Mesothelial cell of epicardium (in vitro differentiated cells): ENCODE measurements at places on chromosomes 4 and X.

DNA sequence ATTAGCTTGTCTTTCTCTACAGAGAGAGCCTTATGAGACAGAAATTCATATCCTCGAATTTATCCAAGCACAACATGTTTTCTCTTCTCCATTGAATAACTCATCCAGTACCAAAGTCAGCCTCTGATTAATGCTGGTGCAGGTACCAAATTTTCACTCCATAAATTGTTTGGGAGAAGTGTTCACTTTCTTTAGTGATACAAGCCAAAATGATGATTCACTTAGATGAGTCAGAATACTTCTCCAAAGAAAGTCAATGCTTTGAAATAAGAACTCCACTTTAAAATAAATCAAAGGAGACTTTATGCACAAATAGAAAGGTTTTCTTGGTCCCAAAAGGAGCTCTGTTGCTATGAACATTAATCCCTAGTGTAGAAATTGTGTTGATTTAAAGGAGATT lies 60.2 kb downstream of the MAOB start:
- no peak overlapping the region for H3K27ac ChIP-seq
- no peak overlapping the region for H3K4me3 ChIP-seq
- H3K36me3 ChIP-seq: no peaks in the 10 kb centered on the region
- peaks cover 7% of the 10 kb centered on the region for H3K27me3 ChIP-seq
- no peak for DNase-seq

DNA sequence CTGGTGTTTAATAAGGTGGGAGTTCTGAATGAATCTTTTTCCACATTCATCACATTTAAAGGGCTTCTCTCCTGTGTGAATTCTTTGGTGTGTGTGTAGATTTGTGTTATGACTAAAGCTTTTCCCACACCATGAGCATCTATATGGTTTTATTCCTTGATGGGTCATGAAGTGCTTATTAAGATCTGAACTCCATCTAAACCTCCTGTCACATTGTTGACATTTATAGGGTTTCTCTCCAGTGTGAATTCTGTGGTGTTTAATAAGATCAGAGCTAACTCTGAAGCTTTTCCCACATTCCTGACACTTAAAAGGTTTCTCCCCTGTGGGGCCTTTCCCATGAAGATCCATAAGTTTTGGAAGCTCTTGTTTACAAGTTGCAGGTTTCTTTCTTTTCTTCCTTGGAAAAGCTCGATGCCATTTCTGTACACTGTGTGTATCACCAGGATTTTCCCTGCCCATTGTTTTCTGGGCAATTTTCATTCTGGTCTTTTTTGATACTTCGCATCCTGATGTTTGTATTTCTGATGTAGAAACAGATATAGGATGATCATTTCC lies 21.9 kb upstream of the ETDC start:
- peaks cover 45% of the 10 kb centered on the region for H3K36me3 ChIP-seq
- H3K4me3 ChIP-seq: no peak overlapping the region
- H3K27me3 ChIP-seq: no peaks in the 10 kb centered on the region
- no peak overlapping the region for H3K27ac ChIP-seq
- DNase-seq: no peak

GRCh38 chrX:55029291-55029690 lies 1.5 kb downstream of the ALAS2 start:
- H3K27me3 ChIP-seq: no peaks in the 10 kb centered on the region
- H3K4me3 ChIP-seq: no peak overlapping the region
- H3K27ac ChIP-seq: no peak overlapping the region
- DNase-seq: no peak
- no peaks in the 10 kb centered on the region for H3K36me3 ChIP-seq
- H3K4me1 ChIP-seq: no peaks in the 10 kb centered on the region

GRCh38 chr4:3866813-3867129 lies 100.6 kb downstream of the ADRA2C start:
- no peak overlapping the region for H3K27ac ChIP-seq
- H3K4me3 ChIP-seq: no peak overlapping the region
- H3K36me3 ChIP-seq: no peaks in the 10 kb centered on the region
- no peak for DNase-seq

DNA sequence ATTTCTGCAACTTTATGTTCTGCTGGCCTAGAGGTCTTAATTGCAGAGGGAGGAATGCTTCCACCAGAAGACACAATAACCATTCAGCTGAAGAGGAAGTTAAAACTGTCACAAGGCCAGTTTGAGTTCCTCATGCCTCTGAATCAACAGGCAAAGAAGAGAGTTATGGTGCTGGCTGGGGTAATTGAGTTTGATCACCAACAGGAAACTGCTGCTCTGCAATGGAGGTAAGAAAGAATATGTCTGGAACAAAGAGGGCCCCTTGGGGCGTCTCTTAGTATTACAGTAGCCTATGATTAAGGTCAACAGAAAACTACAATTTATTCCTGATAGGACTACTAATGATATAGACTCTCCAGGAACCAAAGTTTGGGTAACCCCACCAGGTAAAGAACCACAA lies 744.0 kb downstream of the FSTL5 start:
- no peak overlapping the region for H3K4me3 ChIP-seq
- no peaks in the 10 kb centered on the region for H3K4me1 ChIP-seq
- no peaks in the 10 kb centered on the region for H3K27me3 ChIP-seq
- no peaks in the 10 kb centered on the region for H3K36me3 ChIP-seq
- H3K27ac ChIP-seq: no peak overlapping the region
- DNase-seq: no peak

- H3K27me3 ChIP-seq: no peaks in the 10 kb centered on the region
- H3K36me3 ChIP-seq: peaks cover 3% of the 10 kb centered on the region
- H3K4me3 ChIP-seq: no peak overlapping the region
Observed at GRCh38 chr4:10856271-10856782, 171.8 kb upstream of the CLNK start.

GRCh38 chr4:74932010-74932409 lies 906 bp upstream of the PARM1 start:
- no peak overlapping the region for H3K4me3 ChIP-seq
- H3K36me3 ChIP-seq: no peaks in the 10 kb centered on the region
- DNase-seq: no peak
- H3K27ac ChIP-seq: no peak overlapping the region
- H3K4me1 ChIP-seq: peaks cover 23% of the 10 kb centered on the region

DNA sequence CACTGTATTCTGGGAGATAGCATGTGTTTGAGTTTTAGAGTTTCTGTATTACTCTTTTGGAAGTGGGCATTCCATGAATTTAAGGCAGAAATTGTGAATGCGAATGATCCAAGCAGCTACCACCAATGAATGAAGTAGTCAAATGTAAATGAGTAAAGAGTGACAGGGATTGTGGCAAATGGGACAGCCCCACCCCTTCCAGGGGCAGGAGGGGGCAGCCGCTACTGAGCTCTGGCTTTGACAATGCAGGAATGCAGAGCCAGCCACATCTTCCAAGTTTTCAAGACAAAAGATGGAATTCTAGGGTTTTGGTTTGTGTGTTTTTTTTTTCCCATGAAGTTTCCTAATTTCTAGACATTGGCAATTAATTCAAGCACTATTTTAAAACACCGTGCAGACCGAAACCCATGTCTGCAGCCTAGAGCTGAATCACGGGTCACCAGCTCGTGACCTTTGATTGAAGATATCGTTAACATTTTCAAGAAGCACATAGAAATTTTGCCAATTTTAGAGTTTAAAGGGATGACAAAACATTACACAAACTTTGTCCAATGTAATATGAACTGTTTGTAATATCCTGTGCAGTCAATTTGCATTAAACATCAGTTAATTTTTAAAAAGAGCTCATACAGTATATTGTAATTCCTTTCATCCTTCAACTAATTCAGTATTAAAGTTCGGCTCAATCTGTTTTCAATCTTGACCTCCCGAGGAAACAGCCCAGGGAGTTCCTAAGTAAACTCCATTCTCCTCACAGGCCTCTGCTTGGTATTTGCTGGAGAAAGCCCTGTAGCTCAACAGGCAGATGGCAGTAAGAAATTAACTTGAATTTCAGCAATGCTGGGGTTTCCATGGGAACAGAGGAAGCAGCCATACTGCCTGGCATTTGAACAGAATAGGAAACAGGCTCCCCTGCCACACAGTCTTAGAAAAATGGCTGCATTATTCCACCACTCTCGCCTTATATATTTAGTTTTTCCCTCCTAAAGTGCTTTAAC lies 83.4 kb downstream of the UCHL1 start:
- no peak for DNase-seq
- no peaks in the 10 kb centered on the region for H3K27me3 ChIP-seq
- peaks cover 25% of the 10 kb centered on the region for H3K4me1 ChIP-seq
- H3K27ac ChIP-seq: peak overlapping the region; percentile 92
- no peak overlapping the region for H3K4me3 ChIP-seq
- H3K36me3 ChIP-seq: no peaks in the 10 kb centered on the region

GRCh38 chrX:2538031-2538757 lies 37.4 kb upstream of the DHRSX start:
- H3K4me3 ChIP-seq: no peak overlapping the region
- H3K36me3 ChIP-seq: no peaks in the 10 kb centered on the region
- H3K27ac ChIP-seq: peak overlapping the region; percentile 57
- no peak for DNase-seq
- peaks cover 24% of the 10 kb centered on the region for H3K4me1 ChIP-seq

DNA sequence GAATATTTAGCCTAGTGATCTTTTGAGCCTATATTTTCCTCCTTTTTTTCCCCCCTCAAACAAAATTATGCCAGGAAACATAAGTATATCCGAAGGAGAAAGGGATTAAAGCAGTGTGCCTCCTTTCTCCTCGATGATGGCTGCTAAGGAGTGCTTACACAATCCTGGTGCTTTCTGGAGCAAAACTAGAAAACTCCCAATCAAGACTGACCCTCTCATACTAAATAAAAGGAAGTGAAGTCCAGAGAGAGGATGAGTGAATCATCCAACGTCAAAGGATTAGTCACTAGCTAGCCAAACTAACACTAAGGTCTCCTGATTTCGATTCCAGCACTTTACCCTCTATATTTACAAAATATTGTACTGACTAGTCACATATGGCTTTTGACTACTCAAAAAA lies 146.8 kb downstream of the PPP3CA start:
- H3K4me1 ChIP-seq: peaks cover 19% of the 10 kb centered on the region
- H3K36me3 ChIP-seq: no peaks in the 10 kb centered on the region
- no peaks in the 10 kb centered on the region for H3K27me3 ChIP-seq
- no peak overlapping the region for H3K27ac ChIP-seq
- DNase-seq: no peak

DNA sequence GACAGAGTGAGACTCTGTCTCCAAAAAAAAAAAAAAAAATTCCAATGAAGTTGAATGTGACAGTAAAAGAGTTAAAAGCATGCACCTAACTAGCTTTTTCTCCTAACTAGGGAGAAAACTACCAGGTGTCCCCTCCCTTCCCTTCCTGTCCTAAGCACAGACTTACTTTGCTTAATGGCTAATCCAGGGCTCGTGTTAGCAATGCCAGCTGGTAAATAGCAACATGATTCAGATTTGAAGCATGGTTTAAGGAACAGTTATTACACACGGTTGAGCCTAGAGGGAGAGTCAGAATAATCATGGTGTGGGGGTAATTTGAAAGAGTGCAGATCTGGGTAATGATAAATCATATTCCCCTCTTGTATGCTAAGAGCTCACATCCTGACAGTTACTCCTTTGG lies 338.3 kb downstream of the STIM2 start:
- peaks cover 3% of the 10 kb centered on the region for H3K4me1 ChIP-seq
- DNase-seq: no peak
- no peak overlapping the region for H3K4me3 ChIP-seq
- no peaks in the 10 kb centered on the region for H3K36me3 ChIP-seq
- H3K27me3 ChIP-seq: peaks cover 50% of the 10 kb centered on the region

- H3K4me3 ChIP-seq: no peak overlapping the region
- no peak for DNase-seq
- peaks cover 73% of the 10 kb centered on the region for H3K4me1 ChIP-seq
- no peaks in the 10 kb centered on the region for H3K36me3 ChIP-seq
- no peaks in the 10 kb centered on the region for H3K27me3 ChIP-seq
Observed at GRCh38 chrX:2892816-2893215, 36.3 kb downstream of the ARSD start.

DNA sequence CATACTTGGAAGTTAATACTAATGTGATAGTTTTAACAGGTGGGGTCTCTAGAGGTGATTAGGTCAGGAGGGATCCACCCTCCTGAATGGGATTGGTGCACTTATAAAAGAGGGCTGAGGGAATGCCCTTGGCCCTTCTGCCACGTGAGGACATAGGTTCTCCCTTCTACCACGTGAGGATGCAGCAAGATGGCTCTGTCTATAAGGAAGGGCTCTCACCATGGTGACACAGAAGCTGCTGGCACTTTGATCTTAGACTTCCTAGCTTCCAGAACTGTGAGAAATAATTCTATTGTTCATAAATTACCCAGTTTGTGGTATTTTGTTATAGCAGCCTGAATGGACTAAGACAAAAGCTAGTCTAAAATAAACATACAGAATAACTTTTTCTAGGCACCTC lies 1.0 kb downstream of the AADAT start:
- peak overlapping the region; percentile 92 for H3K4me3 ChIP-seq
- peaks cover 25% of the 10 kb centered on the region for H3K4me1 ChIP-seq
- no peak for DNase-seq
- peaks cover 23% of the 10 kb centered on the region for H3K36me3 ChIP-seq
- H3K27ac ChIP-seq: peak overlapping the region; percentile 89
- no peaks in the 10 kb centered on the region for H3K27me3 ChIP-seq
